ENCODE measurements at places on chromosomes 2 and 18.

- no peak for DNase-seq
These were observed 91.0 kb downstream of the ICA1L start for GRCh38 chr2:202780514-202781021.

DNA sequence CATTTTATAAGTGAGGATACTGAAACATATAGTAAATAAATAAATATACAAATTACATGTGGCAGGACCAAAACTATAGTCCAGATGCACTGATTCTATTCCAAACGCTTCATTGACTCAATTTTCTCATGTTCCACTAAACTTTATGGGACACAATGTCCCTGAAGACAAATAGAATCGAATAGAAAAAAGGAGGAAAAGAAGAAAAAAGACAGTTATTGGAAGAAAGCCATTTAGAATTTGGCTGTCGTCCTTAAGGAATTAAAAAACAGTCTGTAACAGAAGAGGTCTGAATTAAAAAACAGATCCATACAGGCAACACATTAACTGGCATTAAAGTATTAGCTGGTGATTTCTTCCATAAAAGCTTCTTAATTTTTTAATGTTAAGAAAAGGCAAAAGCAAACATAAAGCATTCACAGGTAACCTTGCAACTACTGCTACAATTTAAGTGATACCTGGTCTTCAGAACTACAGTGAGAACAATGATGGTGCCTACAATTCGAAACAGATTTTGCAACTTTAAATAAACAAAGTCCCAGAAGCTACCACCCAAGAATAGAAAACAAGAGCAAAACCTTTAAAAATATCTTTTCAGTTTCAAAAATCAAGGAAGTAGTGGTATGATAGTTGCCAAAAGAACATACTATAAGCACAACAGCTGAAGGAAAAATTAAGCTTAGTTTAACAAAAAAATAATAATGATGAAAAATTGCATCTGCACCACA lies 17.4 kb upstream of the CHAC2 start:
- DNase-seq = no peak

DNA sequence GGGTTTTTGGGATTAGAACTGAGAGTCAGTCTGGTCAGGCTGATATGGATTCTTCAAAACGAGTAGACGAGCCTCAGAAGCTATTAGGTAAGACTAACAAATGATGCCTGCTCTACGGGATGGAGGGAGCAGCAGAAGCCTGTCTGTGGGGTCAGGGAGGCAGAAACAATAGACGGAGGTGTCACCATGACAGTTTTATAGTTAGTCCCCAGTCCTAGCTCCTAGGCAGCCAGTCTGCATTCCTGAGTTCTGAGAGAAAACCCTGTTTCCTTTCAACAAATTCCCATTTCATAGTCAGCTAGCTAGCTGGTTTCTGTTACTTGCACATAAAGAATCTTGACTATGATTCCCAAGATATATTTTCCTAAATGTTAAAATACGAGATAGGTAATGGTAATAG lies 542.1 kb downstream of the PID1 start:
- DNase-seq = no peak

DNA sequence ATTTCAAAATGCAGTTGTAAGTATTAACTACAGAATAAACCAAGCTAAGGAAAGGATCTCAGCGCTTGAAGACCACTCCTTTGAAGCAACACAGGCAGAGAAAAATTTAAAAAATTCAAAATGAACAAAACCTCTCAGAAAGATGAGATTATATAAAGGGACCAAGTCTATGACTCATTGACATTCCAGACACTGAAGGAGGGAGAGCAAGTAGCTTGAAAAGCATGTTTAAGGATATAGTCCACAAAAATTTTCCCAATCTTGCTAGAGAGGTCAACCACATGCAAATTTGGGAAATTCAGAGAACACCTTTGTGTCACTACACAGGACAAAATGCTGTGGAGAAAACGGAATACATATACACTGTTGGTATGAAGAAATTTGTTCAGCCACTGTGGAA lies 112.6 kb upstream of the MC4R start:
- no peak for DNase-seq

- no peak for DNase-seq
These were observed 1672.5 kb upstream of the DDX18 start for GRCh38 chr2:116141891-116142474.

GRCh38 chr18:60950634-60951033 lies 382.6 kb upstream of the CDH20 start:
- no peak for DNase-seq

DNA sequence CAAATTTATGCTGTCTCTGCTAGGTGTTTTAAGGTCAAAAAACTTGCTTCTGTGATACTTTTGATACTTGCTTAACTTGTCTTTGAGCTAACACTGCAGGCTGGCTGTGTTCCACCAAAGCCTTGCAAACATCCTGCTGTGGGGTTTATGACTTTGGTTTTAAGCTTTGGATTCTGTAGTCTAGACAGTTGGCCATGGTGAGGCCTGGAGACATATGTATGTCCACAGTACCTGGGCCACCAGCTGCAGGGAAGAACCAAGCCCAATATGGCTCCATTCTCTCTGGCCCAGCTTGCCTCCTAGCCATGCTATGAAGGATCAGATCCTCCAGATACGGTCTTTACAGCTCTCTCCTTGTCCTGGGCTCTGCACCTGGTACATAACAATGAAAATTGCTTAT lies 113.9 kb downstream of the INO80D start:
- DNase-seq = no peak

- no peak for DNase-seq
These were observed 651 bp upstream of the STAM2 start for GRCh38 chr2:152176113-152176714.

DNA sequence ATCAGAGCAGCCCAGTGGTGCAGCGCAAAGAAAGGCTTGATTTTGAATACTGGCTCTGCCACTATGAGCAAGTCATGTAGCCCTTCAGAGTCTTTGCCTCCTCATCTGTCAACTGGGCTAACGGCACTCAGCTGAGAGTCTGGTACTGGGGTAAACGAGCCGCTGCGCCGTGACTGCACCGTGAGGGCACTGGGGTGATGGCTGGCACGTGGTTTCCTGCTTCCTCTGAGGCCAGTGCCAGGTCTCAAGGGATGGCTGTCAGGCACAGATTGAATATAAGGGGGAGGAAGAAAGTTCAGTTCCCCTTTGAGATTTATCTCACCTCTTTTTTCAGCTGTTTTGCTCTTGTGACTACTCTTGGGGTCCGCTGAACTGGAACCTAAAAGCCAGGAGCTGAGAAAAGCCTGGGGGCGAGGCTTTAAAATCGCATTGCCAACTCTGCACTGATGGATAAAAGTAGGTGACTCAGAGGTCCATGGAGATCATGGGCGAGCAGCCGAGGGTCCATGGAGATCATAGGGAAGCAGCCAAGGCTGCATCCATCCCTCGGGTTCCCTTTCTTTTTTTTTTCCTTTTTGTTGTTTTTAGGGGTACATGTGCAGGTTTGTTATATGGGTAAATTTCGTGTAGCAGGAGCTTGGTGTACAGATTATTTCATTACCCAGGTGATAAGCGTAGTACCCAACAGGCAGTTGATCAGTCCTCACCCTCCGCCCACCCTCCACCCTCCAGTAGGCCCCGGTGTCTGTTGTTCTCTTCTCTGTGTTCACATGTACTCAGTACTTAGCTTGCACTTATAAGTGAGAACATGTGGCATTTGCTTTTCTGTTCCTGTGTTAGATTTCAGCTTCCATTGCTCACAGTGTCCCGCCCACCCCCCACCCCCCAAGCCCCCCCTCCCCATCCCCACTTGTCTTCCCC lies 114.3 kb downstream of the SPP2 start:
- DNase-seq = no peak

- no peak for DNase-seq
These were observed 103.5 kb downstream of the SOS1 start for GRCh38 chr2:39017334-39017733.

DNA sequence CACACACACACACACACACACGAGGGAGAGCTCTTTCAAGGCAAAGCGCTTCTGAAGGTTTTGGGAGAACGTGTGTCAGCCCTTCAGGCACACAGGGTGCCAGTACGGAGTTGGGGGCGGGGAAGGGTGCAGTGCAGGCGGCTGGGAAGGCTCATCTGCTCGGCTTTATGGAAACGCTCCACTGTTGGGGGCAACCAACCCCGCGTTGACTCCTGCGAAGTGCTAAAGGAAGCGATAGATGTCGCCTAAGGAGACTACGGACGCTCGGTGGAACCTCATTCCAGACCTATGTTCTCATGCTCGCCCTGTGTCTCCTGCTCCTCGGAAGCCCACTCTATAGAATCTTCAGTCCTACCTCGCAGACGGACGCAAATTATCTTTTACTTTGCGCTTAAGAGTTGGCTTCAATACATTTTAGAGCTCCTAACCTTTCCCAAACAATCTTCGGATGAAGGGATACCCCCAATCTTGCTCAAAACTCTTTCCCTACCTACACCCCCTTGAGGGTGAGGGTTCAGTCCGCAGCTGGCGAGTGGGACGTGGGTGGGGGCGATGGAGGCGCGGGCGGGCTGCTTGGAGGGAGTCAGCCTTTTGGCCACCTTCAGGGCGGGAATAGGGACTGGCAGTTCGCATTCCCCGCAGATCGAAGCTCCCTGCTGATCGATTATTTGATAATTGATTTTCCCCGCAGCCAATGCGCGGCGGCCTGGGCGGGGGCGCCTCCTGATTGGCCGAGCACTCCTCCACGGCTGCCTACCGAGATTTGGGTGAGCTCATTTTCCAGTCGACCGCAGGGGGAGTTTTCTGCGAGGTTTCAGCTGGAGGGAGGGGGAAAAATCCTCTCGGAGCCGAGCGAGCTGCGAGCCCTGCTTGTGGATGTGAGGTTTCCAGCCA lies 1.9 kb upstream of the MEIS1 start:
- peak; percentile 86 for DNase-seq

GRCh38 chr2:26144953-26145680 lies 27.8 kb upstream of the GAREM2 start:
- peak; percentile 52 for DNase-seq

DNA sequence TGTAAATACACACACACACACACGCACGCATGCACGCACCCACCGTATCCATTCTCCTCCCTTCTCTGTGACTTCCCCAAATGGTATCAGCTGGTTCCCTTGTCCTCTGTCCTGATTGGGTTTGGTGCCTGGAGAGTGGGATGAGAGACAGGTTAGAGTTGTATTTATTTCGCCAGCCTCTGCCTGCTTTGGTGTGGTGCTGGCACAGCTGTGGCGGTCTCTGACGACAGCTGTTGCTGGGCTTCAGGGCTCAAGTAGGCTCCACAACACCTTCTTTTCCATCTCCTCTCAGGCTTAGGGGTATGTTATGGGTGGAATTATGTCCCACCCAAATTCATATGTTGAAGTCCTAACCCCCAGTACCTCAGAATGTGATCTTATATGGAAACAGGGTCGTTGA lies 94.9 kb upstream of the ITGA6 start:
- no peak for DNase-seq

- DNase-seq = no peak
These were observed 15.7 kb upstream of the ACVR2A start for GRCh38 chr2:147829106-147829505.

DNA sequence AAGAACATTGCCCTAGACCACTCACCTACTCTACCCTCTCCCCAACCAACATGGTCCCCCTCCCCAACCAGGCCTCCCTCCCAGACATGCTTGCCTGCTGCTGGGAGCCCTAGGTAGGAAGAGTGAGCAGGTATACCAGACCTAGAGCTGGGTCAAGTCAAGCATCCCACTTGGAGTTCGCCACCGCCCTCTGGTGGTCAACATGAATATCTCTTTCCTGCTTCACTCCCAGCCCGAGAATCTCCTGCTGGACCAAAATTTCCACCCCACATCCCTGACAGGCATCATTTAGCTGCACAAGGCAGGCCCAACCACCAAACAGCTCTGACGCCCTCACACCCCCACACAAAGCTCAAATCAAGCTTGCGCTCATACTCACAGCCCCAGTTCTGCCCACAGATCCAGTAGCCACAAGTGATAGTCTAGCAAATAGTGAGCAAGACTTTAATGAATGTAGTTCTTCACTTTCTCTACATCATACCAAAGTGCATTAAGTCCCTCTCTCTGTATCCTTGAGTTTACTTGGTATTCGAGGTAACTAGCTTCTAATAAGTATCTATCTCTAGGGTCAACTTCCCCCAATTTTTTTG lies 116.0 kb downstream of the TNS1 start:
- peak; percentile 46 for DNase-seq

DNA sequence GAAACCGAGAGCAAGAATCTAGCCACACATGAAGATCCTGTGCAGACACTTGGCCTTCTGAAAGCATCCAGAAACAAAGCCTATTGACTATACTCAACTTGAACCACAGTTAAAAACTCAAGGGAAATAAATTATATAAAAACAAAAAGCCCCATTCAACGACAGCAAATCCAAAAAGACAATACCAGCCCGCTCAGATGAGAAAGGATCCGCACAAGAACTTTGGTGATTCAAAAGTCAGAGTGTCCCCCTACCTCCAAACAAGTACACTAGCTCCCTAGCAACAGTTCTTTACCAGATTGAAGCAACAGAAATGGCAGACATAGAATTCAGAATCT lies 163.2 kb downstream of the WDPCP start:
- DNase-seq = no peak

DNA sequence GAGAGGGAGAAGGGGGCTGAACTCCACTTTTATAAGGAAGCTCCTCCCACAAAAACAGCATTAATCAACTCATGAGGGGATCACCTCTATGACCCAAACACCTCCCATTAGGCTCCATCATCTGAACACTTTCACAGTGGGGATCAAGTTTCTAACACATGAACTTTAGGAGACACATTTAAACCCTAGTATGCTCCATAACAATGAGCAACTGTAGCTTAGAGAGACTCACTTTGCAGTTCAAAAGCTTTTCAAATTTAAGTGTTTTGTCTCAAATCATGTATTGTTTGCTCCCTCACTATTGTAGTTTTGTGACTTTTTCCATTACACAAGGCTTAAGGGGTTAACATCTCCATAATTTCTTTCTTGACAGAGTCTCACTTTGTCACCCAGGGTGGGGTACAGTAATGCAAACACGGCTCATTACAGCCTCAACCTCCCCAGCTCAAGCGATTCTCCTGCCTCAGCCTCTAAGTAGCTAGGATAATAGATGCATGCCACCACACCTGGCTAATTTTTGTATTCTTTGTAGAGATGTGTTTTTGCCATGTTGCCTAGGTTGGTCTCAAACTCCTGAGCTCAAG lies 352.7 kb upstream of the CDH20 start:
- DNase-seq = no peak

DNA sequence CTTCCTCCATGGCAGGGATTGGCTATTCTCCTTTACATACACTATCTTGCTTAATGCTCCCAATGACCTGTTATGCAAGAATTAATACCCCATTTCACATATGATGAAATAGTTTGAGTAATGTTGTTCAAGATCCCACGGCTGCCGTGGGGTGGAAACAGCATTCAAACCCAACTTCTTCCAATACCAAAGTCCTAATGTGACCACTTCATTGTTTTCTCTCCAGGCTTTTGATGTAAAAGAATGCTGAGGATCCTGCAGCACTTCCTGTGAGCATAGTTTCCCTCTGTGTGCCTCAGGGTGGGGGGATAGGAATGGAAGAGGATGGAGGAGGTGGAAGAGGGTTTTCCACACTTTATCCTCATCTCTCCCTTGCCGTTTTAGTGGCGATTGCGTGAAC lies 199.4 kb downstream of the IRS1 start:
- DNase-seq = no peak

DNA sequence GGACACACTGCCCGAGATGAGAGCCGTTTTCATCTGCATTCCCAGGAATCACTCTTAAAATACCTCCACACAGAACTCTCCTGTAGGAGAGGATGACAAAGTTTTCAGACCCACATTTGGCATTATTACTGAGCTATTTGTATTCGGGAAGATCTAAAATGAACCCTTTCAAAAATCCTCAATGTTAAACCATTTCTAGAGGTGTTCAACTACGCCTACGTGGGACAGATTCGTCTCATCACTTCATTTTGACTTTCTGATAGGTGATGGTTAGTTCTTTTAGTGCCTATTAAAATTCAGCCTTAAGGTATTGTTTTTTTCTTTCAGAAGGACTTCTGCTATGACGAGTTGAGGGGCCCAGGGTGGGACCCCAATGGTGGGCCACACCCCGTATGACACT lies 71.4 kb upstream of the MGAT4A start:
- no peak for DNase-seq

All from hippocampal formation (tissue), 2 donors.